Vagina (tissue), 2 donors: ENCODE measurements at places on chromosomes 6 and 20.

- no peaks in the 10 kb centered on the region for H3K27me3 ChIP-seq
- peak overlapping the region; percentile 97 for H3K4me3 ChIP-seq
- peaks cover 45% of the 10 kb centered on the region for H3K4me1 ChIP-seq
- H3K27ac ChIP-seq, result peak overlapping the region; percentile 98
- H3K36me3 ChIP-seq, result no peaks in the 10 kb centered on the region
- no peak for DNase-seq
Measured at GRCh38 chr6:42744351-42744893, 1.5 kb downstream of the TBCC start.

GRCh38 chr6:101909366-101909765, 515.9 kb downstream of the GRIK2 start:
- H3K4me3 ChIP-seq, result no peak overlapping the region
- H3K27ac ChIP-seq, result no peak overlapping the region
- no peaks in the 10 kb centered on the region for H3K4me1 ChIP-seq
- H3K36me3 ChIP-seq, result no peaks in the 10 kb centered on the region
- DNase-seq, result no peak
- no peaks in the 10 kb centered on the region for H3K27me3 ChIP-seq

DNA sequence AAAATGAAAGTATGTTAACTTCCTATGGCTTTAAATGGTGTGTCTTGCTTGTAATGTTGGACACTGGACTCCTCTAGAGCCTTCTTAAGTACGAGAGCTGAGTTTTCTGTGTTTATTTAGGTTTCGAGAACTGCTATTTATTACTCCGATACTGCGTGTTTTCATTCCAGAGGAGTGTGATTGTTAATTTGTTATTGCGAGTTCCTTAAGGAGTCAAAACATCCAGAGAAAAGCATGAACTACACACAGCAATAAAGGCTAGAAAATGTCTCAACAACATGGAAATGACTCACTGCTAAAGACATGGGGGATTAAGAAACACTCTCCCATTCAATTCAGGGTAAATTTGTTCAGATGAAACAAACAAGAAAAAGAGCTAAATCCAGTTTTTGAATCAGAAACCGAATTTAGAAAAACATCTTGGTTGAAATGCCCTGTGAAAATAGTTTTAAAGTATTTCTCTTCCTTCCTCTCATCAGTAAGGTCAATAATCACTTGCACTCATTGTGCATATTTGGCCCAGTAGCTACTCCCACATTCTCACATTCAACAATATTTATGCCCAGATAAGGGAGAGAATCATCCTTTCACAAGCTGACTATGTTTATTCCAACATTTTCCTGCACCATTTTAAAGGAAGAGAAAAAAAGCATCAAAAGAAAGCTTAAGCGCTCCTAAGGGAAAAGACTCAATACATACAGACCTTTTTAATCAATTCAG, 36.0 kb downstream of the ATXN1 start:
- peak overlapping the region; percentile 11 for H3K4me3 ChIP-seq
- no peak for DNase-seq
- peak overlapping the region; percentile 83 for H3K27ac ChIP-seq
- H3K4me1 ChIP-seq, result peaks cover 69% of the 10 kb centered on the region

DNA sequence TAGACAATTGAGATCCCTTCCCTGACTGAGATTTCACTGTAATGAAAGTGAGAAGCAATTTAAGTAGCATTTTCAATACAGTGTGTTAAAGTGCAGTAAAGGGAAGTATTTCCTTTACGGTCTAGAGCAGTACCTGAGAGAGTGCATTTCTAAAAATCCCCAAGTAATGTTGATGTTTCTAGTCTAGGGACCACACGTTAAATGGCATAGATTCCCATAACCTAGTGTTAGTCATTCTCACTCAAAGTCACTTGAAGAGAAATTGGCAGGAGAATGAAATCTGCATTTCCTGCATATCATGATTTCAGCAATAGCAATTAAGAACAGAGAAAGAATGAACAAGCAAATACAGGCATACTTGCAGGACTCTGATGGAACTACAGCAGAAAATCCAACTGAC, 67.9 kb downstream of the CGA start:
- no peak for DNase-seq
- H3K27me3 ChIP-seq, result no peaks in the 10 kb centered on the region

DNA sequence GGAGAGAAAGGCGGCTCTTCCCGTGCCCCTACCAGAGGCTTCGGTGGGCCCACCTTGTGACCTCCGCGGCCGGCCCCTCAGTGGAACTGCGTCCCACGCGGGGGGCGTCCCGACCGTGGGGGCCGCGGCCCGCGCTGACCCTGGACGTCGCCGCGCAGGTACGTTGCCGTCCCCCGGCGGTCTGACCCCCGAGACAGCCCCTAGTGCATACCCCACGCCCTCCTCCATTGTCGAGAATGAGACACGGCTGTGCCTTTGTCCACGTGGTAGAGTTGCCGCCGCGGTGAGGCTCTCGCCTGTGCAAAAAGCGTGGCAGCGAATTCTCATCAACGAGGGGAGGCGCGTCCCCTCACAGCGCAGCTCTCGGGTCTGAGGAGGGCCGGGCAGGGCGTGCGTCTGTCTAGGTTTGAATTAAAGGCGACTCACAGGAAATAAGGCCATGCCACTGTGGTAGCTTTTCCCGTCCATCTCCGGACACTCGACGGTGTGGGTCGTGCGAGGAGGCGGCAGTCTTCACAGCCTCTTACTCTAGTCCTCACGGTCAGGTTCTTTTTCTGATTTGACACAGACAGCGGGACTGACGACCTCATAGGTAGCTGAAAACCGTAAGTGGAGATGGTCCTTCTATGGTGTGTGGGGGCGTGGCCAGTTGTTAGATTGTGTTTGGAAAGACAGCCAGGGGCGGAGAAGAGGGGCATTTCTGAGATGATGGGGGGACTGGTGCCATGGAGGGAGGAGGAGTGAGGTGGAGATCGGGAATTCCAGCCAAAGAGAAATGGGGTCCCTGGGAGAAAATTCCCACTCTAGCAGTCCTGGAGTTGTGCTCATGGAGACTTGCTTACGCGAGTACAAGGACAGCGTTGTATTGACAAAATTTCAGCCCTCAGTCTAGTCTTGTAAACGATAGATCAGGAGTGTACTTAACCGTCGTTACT, 580 bp downstream of the NXT1 start:
- DNase-seq, result peak; percentile 91
- peak overlapping the region; percentile 98 for H3K27ac ChIP-seq
- no peaks in the 10 kb centered on the region for H3K36me3 ChIP-seq
- H3K4me3 ChIP-seq, result peak overlapping the region; percentile 93
- peaks cover 26% of the 10 kb centered on the region for H3K4me1 ChIP-seq

DNA sequence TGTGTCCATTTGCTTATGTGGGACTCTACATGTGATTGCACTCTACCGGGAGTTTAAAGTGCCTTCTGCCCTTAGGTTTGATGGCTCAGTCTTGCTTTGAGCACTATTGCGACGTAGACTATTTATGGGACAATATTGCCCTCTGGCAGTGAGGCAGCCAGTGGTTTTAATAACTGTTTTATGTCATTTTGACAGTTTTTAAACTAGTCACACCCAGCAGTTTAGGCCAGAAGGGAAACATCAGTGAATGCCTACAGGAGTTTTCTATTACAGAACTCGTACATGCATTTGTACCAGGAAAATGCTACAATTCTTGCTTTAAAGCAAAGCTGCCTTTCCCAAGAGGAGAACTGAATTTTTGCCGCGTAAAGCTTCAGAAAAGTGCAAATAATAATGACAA, 813.7 kb downstream of the KIF16B start:
- H3K27ac ChIP-seq, result no peak overlapping the region
- no peak overlapping the region for H3K4me3 ChIP-seq
- DNase-seq, result no peak
- H3K4me1 ChIP-seq, result peaks cover 11% of the 10 kb centered on the region
- no peaks in the 10 kb centered on the region for H3K36me3 ChIP-seq
